ENCODE measurements at places on chromosomes 2 and 18. TPM values are rescaled to one million over a fixed set of nuclear protein-coding genes. Genes with fewer than 3 reads are reported as not detected.

NR4A2 gene
- total RNA-seq: 0.26 TPM

GRCh38 chr2:20539133-20539719 is 92.4 kb downstream of the RHOB start:
- no peak for DNase-seq

GRCh38 chr2:46926863-46927262 is 11.3 kb upstream of the MCFD2 start:
- DNase-seq: no peak

DNA sequence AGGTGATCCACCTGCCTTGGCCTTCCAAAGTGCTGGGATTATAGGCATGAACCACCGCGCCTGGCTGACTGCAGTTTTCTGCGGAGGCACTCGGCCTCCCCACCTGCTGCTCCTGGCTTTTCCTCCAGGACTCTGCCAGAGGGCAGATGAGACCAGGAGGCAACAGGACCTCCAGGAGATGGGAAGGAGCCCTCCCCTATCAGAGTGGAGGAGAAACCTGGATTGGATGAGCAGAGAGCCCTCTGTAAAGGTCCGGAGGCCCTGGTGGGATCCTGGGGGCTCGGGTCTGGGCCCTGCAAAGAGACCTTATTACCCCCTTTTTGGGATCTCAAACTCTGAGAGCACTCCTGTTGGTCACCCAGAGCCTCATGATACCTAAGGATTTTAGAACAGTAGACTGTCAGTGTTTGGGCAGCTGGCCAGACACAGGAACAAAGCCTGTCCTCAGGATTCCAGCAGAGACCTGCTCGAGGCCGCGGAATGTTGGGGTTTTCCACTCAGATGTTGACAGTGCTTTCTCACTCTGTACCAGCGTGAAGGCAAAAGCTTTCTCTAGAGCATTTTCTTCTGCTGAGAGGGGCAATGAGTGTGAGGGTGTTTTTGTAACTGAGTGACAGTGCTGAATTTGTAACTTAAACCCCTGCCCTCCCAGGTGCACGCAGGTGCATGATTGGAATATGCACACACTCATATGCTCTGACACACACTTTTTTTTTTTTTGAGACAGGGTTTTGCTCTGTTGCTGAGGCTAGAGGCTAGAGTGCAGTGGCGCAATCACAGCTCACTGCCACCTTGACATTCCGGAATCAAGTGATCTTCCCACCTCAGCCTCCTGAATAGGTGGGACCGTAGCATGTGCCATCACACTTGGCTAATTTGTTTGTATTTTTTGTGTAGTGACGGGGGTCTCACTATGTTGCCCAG is 48.4 kb downstream of the NPPC start:
- DNase-seq: peak; percentile 86

- no peak for DNase-seq
Measured at GRCh38 chr2:176493226-176493825, 224.1 kb downstream of the MTX2 start.

DNA sequence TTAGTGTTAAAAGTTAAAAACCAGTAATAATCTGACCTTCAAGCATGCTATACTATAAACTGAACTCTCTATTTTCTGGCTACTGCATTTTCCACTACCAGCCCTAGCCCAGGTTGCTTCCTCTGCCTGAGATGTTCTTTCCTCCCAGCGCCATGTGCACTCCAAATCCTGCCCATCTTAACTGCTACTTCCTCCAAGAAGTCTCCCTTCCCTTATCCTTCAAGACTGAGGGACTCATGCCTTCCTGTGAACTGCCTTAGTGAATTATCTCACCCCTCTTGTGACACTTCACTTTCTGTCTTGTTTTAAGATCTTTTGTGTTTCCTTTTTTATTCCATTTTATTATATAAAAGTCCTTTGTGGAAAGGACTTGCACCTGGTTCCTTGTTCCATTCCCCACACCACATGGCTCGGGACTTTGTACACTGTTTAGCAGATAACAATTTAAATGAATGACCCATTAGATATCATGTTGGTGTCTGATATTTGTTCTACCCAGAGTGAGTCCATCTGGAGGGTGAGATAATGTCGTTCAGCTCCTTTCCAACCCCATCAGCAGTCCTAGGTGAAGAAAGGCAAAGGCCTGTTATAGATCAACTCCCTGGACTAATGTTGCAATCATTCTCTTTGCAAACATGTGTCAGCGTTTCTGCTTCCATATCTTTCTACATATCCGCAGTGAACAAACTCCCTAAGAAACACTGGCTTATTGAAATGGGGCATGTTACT is 20.9 kb upstream of the AGFG1 start:
- DNase-seq: no peak

DNA sequence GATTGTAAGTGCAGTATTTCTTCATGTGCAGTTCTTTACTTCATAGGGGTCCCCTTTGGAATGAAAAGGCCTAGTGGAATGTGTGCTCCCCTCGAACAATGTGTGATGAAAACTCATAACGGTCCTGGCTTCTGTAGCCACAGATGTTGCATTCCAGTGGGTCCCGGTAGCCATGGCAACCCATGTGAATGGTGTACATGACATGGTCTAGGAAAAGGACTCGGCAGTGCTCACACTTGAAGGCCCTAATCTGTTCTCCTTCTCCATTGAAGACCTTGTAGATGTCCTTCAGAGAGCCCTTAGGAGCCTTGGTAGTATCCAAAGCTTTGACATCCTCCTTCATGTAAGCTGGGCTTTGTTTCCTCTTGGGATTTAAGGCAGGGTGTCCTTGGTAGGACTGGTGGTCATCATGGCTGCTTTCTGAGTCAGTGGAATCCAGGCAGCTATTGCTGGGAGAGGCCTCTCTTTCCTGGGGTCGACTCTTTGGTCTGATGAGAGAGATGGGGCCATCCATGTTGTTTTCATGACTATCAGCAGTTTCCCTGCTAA is 144.0 kb downstream of the IKZF2 start:
- no peak for DNase-seq

DNA sequence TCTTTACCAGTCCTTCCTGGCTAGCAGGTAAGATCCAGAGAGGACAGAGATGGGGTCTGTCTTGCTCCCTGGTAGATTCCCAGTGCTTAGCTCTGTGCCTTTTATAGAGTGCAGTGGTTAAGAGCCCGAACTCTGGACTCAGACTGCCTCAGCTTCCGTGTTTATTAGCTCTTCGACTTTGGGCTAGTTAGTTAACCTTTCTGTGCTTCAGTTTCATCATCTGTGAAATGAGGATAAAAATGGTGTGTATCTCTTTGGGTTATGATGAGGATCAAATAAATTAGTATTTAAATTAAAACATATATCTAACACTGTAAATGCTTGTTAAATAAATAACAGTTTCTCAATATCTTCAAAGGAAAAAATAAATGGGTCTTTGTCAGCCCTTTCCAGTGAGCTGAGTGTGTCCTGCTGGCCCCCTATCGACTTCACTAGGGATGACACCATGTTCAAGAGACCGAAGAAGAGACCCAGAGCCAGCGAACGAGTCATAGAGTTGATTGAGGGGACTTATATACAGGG is 38.2 kb downstream of the CERS6 start:
- no peak for DNase-seq

DNA sequence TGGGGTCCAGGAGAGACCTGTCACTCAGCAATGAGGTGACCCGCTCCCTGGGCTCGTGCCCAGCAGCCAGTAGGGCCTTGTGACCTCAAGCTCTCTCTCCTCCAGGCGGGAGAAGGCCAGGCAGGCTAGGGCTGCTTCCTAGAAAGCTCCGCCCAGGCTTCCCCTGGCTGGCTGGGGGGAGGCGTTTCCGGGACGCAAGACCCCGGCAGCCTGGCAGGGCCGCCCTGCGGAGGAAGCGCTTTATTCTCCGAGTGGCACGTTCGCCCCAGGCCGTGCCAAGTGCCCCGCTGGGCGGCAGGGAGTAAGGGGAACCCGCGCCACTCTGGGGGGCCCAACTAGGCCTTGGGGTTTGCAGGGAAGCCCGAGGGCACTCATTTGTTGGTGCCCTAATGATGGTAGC is 21.2 kb upstream of the EPAS1 start:
- DNase-seq: no peak

CRYBA2 gene
- not detected for total RNA-seq

GRCh38 chr2:236167297-236168109 is 683 bp downstream of the GBX2 start:
- no peak for DNase-seq

TNFRSF11A gene
- under 0.01 TPM for total RNA-seq

GRP gene
- not detected for total RNA-seq

- DNase-seq: no peak
Measured at GRCh38 chr18:39215920-39216319, 1650.3 kb upstream of the CELF4 start.

Data from bronchial epithelial cell (primary cell).